Activated naive CD8-positive, alpha-beta T cell treated with anti-CD3 and anti-CD28 coated beads, Interleukin-2, amount 50 U/mL, for 16 hours (primary cell): ENCODE measurements at places on chromosomes 16 and 17.

DNA sequence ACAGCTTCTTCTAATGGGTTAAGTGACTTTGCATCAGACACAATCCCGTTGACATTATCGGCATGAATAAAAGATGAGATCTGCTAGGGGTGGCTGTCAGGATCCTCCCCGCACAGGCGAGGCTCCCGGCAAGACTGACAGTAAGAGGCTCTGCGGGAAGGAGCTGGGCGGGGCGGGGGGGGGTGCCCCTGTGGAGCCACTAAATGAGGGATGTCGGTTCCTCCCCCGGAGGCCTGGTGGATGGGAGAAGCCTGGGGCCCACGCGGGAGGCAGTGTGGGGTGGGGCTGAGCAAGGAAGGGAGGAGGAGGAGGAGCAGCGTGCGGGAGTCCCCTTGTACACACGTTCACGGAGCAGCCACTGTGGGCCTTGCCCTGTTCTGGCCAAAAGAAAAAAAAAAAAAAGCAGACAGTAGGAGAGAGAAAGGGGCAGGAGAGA is 190.9 kb upstream of the GSE1 start:
- DNase-seq: no peak

DNA sequence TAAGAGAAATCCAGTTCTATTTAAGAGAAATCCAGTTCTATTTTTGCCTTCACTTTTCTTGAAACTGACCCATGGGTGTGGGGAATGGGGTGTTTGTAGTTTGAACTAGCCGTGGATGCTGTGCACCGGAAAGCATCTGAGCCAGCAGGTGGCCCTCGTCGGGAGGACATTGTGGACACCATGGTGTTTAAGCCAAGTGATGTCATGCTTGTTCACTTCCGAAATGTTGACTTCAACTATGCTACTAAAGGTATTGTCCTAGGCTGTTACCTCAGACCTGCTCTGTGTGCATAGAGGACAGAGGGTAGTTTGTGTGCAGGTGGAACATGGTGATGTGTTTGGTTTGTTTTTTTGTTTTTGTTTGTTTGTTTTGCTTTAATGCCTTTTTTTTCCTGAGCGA is 3.3 kb downstream of the ATXN2L start:
- DNase-seq: no peak

DNA sequence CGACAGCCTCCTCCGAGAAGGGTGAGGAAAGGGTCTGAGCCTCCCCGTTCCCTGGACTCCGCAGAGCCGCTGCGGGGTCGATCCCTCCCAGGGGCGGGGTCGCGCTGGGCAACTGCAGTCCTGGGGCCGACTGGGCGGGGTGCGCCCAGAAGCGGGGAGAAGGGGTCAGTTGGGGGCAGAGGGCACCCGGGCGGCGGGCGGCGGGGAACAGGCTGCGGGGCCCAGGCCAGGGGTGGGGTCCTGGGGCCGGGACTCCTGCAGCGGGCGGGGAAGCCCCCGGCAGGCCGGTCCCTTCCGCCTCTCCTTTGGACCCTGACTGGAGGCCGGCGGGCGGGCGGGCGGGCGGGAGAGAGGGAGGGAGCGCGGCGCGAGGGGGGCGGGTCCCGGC is 352 bp downstream of the GGNBP2 start:
- DNase-seq: no peak

DNA sequence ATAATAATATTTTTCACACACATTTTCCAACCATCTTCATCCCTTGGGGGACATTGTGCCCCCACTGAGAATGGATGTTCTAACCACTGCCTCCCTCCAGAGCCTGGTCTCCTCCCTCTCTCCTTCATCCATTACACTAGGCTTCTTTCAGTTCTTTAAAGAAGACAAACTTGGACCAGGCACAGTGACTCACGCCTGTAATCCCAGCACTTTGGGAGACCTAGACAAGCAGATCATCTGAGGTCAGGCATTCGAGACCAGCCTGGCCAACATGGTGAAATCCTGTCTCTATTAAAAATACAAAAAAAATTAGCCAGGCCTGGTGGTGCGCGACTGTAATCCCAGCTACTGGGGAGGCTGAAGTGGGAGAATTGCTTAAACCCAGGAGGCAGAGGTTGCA is 6.5 kb downstream of the ALOX15 start:
- DNase-seq: no peak

- no peak for DNase-seq
Observed at GRCh38 chr17:72496461-72496860, 375.6 kb downstream of the SOX9 start.
